Memory B cell (primary cell): ENCODE measurements at places on chromosomes 5 and 9.

DNA sequence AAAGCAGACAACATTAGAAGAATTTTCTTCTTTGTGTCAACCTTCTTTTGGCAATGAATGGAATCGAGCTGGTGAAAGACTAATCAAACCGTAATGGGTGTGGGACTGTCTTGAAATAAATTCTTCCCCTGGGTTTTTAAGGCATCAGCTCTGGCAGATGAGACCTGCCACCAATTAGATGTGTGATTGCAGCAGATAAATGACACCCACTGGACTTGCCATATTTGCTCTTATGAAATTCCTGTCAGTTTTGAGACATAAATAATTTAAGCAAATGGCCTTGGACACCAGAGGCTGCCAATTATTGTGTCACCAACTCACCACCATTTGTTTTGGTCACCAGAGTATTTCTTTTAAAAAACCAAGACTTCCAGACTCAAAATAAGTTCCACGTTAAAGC lies 135.9 kb upstream of the RGMB start:
- no peak for DNase-seq

- DNase-seq: no peak
These were observed 104.8 kb upstream of the CLINT1 start for GRCh38 chr5:157963761-157964160.

DNA sequence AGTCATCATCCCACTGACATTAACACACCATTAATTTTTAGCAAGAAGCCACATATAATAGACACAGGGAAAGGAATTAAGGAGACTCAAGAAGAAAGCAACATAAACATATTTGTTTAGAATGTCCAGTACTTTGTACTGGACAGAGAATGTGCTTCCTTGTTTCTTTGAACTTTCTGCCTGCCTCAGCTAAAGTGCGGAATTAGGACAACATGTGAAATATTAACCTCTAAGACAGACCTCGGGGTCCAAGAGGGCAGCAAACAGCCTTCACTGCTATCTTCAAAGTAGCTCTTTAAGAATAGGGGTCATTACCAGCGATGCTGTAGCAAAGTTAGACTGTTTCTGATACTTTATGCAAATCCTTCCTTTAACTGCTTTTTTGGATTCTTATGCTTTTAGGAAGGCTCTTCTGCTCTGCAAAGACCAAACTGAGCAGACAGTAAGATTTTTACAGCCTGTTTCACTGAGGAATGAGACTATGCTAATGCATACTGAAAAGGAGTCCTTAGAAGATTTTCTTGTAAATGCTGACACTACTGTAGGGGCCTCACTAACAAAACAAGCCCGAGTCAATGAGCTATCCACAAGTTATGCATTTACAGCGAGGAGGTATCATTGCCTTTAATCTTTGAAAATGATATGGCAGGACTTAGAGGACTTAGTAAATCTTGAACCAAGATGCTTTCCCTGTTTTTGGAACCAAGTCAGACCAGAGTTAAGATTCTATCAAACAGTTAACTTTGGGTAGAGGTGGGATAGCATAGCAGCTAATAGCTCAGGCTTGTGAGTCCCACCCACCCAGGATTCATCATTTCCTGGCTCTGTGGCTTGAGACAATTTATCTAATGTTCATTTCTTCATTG lies 23.8 kb downstream of the DAB2 start:
- no peak for DNase-seq

DNA sequence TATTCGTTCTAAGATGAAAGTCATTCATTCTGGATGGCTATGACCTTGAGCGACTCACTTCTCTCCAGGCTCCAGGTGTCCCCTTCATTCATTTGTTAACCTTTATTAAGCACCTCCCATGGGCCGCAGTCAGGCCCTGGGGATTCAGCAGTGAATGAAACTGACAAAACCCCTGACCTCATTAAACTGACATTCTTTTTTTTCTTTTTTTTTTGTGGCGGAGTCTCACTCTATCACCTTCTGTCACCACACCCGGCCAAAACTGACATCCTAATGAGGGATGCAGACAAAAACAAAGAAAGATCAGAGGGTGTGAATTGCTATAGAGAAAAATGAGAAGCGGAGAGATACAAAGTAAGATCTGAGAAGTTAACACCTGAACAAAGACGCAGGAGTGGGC lies 16.5 kb upstream of the ODF2 start:
- DNase-seq: no peak

- DNase-seq: no peak
These were observed 1.3 kb downstream of the PCDHGC3 start for GRCh38 chr5:141477044-141477575.

GRCh38 chr9:77585335-77585786 lies 62.8 kb downstream of the GNA14 start:
- no peak for DNase-seq

GRCh38 chr9:107932046-107932445 lies 442.5 kb upstream of the KLF4 start:
- DNase-seq: no peak

GRCh38 chr9:127449332-127449966 lies 1.8 kb downstream of the RPL12 start:
- no peak for DNase-seq

GRCh38 chr5:58497921-58498320 lies 6.7 kb downstream of the GAPT start:
- DNase-seq: no peak

DNA sequence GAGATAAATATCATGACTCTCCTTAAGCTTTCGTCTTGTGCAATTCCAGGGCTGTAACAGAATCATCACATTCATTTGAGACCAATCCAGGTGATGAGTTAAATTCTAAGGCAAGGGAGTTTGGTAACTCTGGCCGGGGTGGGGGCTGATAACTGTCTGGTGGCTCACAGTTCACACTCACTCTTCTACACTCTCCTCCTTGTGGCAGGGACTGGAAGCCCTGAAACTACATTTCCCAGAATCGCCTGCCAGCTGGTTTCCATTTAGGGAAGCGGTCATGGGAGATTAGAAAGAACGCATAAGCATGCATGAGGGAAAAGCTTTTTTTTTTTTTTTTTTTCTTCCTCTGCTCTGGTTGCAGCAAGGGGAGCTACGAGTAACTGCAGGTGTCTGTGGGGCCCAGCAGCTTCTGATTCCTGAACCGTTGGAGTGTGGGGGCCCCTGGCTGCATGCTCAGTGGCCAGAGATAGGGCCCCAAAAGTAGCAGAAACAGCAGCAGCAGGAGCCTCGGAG lies 154.8 kb upstream of the TBC1D2 start:
- DNase-seq: no peak

- no peak for DNase-seq
These were observed 428.3 kb downstream of the GADD45G start for GRCh38 chr9:90033028-90033650.

DNA sequence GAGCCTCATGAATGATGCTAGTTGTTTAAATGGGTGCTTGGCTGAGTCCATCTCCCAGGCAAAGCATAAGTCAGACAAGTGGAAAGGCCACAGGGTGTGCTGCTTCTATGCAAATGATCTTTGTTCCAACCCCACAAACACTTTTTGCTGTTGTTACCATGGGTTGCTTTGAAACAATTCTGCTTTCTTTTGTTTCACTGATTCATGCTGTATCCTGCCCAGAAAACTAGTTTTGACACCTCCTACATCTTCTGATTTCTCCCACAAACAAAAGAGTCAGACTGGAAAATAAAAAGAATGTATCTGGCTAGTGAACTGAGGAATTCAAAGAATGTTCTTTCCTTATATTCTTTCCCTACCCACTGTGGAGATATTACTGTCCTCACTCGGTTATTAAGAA lies 298.6 kb downstream of the DIRAS2 start:
- DNase-seq: no peak

DNA sequence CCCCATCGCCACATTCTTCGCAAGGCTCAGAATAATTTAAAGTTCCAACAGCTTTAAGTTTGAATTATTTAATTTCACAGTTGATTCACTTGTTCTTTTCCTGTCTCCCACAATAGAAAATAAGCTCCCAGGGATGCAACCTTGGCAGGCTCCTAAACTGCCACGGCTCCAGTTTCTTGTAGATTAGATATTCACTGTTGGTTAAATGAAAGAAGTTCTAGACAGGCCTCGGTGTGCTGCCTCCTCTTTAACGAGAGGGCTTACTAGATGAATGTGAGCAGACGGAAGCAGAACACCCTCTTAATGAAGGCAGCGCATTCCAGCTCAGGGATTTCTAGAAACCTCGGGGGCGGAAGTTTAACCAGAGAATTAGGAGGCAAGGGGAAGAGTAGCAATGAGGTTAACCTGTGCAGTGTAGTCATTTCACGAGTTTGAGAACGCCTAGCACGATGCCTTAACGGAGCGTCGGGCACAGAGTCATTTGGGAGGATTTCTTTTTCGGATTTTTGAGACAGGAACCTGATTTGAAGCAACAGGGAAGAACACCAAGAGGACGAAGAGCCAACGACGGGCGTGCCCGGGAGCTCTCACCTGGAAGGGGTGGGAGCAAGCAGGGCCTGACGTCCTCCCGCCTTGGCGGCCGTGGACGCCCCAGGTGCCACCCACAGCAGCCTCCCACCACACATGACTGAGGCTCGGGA lies 637 bp upstream of the SMC5 start:
- peak; percentile 18 for DNase-seq

GRCh38 chr9:135772702-135773493 lies 70.9 kb downstream of the KCNT1 start:
- DNase-seq: no peak

DNA sequence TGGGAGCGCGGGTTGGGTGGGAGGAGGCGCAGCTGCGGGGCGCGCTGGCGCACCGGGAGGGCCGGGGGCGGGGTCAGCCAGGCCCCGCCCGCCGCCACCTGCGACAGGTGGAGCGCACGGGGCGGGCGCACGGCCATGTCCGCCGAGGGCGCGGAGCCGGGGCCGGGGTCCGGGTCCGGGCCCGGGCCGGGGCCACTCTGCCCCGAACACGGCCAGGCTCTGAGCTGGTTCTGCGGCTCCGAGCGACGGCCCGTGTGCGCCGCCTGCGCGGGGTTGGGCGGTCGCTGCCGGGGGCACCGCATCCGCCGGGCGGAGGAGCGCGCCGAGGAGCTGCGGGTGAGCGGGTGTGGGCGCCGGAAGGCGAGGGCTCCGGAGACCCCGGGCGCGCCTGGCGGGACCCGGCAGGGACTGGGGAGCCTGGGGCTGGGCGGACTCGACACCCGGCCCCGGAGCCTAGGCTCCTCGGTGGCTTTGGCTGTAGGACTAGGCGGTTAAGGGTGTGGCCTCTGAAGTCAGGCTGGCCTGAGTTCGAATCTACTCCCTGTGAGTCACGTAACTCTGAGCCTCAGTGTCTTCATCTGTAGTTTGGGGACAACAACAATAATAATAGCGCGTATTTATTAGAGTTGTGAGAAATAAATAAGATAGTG lies at the start of gene BSPRY:
BSPRY (plus strand) TSS at position 97 of the 650 bp plus-strand sequence; CDS start at position 136, 39 bp downstream.
- DNase-seq: peak; percentile 45

DNA sequence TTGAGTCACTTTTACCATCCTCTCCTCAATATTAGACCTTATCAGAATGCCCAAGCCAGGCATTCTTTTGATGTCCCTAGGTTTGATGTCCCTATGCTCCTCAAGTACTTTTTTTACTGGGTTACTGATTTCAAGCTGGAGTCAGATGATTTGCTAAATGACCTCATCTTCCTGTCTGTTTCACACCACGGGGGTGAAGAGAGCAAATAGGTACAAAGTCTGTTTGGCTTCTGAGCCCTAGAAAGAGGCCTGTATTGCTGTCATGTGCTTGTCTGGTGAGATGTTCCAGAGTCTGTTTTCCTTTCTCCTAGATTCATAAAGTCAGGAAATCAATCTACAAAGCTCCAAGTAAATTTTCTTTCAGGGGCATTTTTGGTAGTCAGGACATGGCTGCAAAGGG lies 12.7 kb upstream of the DAB2 start:
- no peak for DNase-seq

DNA sequence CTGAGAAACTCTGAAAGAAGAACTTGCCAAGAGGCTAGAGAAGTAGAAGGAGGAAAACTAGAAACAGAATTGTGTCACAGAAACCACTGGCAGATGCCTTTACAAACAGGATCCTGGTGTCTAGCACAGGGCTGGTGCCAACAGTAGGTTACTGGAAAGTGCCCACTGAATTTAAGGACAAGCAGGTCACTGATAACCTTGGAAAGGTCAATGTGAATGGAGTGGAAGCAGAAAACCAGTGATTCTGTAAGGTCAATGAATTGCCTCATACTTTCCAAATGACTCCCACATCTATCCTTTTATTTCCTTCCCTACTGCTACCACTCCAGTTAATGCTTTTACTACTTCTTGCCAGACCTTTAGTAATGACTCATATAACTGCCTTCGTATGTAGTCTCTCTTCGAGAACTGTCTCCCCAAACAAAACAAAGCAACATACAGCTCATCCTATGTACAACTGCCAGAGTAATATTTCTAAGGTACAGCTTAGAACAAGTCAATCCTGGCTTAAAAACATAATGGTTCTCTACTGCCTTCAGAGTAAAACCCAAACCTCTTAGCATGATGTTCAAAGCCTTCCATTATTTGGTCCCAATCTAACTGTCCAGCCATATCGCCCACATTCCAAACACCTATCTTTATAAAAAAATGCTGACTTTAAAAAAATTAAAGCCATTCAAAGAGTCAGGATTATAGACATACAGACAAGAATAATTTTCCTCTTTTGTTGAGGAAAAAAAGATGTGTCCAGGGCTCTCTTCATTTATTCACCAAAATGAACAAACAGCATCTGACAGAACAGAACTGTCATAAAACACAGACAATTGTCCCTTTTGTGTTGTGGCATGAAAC lies 52.5 kb downstream of the NR3C1 start:
- no peak for DNase-seq

GRCh38 chr5:15365070-15365469 lies 134.9 kb upstream of the FBXL7 start:
- DNase-seq: no peak

GRCh38 chr9:13675638-13676000 lies 396.1 kb upstream of the MPDZ start:
- DNase-seq: no peak

- no peak for DNase-seq
These were observed 8.1 kb upstream of the ZBED3 start for GRCh38 chr5:77095189-77095588.
